H4 (cell line): ENCODE measurements at places on chromosomes 5 and 9.

DNA sequence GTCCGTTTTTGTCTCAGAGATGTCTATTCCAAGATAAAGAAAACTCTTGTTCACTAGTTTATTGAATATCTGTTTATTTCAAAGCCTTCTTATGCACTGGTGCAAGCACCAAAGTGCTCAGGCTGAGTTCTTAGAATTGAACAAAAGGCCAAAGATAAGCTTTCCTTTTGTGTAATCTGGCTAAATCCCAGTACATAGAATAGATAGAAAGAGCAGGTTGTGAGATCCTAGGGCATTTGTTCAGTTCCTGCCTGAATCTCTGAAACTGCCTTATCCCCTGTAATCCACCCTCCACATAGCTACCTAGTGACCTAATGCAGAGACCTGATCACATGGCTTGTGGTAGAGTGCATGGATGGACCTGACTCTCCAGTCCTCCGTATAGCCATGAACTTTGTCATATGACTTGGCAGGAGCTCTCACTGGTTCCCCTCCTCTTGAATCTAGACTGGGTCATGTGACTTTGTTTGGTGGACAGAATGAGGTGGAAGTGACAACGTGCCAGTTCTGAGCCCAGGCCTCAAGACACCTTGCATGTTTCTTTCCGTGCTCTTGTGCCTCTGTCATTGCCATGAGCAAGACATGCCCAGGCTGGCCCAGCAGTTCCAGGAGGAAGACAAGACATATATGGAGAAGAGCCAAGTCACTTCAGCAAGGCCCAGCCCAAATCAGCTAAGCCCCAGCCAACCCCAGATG lies 139.3 kb upstream of the SHB start:
- peak; percentile 28 for DNase-seq

GRCh38 chr9:34502891-34503290 lies 19.9 kb downstream of the ENHO start:
- DNase-seq, result no peak

GRCh38 chr9:132946631-132947295 lies 2.3 kb upstream of the TSC1 start:
- DNase-seq, result peak; percentile 29

DNA sequence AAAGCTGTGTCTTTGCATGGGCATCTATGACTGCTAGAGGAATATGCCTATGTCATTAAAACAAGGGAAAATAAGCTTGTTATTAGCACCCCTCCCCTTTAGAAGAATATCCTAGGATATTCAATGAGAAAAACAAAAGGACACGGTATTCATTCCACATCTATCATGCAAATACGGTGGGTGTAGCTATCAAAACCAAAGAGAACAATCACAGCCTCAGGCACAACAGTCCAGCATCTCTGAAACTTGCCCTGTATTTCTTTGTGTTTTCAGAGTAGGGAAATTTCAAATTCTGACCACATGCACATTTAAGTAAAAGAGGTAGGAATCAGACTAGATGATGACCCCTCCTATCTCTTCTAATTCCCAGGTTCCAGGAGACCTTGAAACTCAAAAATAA lies 209.9 kb downstream of the EFNA5 start:
- DNase-seq, result no peak

DNA sequence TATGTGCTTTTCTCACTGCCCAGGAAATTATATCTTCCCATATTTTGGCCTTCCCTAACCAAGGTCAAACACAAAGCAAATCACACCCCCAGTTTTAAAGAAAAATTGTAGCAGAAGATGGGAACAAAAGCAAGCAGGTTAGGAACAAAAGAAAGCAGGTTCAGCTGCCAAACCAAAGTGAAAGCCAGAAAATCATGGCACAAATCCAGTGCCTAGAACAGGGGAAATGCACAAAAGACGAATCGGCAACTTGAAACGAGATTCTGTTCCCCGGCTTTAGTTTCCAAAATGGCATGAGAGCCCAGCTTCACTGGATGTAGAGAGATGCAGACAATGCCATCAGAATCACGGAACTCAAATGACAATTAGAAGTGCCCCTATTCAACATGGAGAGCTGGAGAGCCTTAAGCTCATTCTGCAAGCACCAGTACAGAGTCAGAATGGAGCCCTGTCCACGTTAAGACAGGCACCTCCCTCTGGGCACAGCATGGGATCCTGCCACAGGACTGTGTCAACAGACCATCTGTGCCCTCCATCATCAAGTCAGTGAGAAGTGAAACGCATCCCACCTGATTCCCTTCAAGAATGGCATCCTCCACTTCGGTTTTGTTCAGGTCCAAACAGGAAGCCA lies 13.8 kb downstream of the DNAH5 start:
- no peak for DNase-seq

DNA sequence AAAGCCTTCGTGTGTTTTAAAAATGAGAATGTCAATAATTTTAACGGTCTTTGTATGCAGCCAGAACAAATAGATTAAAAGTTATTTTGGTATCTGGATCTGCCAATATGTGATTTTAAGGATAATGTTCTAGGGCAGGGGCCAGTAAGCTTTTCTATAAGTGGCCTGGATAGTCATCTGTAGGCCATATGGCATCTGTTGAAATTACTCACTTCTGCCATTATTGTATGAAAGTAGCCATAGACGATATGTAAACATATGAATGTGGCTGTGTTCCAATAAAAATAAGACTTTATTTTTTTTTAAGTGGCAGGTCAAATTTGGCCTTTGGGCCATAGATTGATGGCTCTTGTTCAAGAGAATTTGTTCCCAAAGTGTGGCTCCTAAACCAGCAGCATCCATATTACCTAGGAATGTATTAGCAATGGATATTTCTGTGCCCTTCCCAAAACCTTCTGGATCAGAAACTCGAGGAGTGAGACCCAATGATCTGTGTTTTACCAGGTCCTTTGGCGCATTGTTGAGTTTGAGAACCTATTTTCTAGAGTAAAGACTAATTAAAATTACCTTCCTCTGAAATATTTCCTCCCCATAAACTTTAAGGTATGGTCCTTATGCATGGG lies 55.9 kb downstream of the C6 start:
- DNase-seq, result no peak

DNA sequence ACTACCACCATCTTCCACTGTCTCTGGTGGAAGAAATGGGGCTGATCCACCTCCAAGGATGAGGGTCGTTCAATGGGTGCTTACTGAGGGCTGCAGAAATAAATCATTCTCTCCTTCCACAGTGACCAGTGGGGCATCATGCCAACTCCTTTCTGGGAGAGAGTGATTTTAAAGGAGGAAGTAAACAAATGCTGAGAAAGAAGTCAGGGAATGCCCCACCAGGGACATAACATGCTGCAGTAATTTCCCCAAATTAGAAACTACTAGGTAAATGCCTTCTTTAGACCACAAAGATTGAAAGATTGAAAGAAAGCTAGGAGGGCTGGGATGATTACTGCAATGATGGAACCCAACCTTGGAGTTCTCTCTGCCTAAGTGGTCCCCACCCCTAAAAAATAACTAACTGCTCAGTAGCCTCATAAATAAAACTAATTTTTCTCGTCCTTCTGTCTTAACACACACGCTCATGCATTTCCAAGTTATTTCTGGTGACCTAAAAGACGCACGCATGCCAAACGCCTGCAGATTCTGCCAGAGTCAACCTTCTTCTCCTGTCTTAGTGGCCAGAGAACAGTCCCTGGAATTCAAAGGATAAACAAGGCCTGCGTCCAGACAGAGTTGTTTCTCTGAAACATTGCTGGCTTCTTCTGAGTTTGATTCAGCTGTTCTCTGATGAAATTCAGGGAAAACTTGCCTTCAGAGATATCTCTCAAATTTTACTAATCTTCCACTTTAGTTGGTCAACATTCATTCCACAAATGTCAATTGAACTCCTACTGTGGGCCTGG lies 250.0 kb downstream of the NR3C1 start:
- peak; percentile 61 for DNase-seq

DNA sequence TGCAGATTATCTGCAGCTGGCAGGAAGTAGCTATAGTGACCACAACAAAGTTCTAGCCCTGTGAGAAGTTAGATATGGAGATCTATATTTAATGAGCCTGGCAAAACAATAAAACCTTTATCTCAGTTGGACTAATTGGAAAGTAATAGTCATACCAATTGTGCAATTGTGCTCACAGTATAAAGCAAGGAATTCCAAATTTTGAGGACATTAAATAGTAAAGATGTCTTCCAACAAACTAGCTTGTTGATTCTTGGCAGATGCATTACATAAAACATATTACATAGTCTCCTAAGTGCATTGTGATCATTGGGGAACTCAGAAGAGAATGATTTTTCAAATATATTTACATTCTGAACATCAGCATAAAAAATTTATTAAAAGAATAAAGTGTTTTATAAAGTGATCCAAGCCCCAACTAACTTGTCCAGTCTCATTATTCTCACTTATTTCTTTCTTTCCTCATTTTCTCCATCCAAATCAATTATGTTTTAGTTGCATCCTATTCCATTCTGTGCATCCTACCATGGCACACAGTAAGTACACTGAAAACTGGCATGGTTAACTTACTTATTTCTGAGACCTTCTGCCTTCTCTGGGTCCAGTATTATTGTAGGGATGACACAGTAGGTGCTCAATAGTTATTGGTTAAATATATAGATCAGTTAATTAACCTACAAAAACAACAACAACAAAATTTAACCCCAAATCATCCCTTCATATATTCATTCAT lies 977.2 kb upstream of the NUDT12 start:
- no peak for DNase-seq

- no peak for DNase-seq
These were observed 113.3 kb upstream of the SPATA31D4 start for GRCh38 chr9:81814794-81815464.

DNA sequence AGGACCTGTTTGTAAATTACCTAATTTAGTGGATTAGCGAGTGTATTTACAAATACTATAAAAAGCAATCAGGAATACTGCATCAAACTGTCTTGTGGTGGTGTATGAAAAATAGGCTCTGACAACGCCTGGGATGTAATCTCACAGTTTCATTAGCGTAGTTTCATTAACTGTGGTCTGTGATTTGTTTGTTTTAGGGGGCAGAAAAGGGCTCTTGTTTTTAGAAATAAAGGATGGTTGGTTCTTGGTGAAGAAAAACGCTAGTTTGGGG lies 1.4 kb downstream of the SLC44A1 start:
- no peak for DNase-seq

DNA sequence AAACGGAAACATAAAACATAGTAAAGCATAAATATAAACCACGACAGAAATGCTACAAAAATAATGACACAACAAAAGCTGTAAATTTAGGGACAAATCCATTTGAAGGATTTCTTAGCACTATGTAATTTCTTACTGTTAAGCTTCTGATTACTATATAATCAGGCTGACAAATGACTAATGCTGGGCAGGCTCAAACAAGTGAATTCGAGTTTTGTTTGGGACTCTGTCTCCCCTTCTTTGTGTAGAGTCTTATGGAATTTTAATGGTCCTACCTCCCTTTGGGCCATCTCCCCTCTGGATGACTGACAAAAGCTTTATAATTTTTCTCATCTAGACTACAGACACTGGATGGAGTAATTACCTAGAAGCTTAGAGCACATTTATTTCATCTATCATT lies 24.6 kb upstream of the KIF2A start:
- no peak for DNase-seq

DNA sequence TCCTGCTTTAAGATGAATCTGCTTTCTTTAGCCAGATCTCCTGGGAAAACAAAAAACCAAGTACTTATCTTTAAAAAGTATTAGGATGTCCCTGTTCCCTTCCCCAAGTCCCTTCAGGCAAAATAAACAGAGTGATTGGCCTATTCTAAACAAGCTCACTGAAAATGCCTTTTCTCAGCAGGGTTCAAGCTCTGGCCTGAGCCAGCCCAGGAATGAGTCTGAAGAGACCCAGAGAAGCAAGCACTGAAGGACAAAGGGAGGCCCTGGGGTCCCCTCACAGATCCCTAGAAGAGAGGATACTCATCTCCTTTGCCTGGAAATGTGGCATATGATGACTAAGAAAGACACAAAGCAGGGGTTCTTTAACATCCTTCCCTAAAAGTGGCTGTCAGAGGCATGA lies 66.8 kb upstream of the MAP1B start:
- DNase-seq, result no peak

DNA sequence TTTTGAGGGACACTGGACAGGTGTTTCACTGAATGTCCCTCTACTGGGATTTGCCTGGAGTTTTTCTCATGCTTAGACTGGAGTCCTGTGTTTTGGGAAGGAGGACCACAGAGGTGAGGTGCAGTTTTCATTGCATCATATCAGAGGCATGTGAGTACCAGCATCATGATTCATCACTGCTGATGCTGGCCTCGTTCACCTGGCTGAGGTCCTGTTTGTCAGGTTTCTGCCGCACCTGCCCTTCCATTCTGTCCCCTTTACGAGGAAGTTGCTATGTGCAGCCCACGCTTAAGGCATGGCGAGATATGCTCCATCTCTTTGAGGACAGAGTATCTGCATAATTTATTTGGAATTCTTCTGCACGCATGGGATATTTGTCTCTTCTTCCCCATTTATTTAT lies 162.1 kb downstream of the TENT4A start:
- no peak for DNase-seq

- DNase-seq, result no peak
These were observed 1310.8 kb upstream of the WWC1 start for GRCh38 chr5:166980666-166981065.

DNA sequence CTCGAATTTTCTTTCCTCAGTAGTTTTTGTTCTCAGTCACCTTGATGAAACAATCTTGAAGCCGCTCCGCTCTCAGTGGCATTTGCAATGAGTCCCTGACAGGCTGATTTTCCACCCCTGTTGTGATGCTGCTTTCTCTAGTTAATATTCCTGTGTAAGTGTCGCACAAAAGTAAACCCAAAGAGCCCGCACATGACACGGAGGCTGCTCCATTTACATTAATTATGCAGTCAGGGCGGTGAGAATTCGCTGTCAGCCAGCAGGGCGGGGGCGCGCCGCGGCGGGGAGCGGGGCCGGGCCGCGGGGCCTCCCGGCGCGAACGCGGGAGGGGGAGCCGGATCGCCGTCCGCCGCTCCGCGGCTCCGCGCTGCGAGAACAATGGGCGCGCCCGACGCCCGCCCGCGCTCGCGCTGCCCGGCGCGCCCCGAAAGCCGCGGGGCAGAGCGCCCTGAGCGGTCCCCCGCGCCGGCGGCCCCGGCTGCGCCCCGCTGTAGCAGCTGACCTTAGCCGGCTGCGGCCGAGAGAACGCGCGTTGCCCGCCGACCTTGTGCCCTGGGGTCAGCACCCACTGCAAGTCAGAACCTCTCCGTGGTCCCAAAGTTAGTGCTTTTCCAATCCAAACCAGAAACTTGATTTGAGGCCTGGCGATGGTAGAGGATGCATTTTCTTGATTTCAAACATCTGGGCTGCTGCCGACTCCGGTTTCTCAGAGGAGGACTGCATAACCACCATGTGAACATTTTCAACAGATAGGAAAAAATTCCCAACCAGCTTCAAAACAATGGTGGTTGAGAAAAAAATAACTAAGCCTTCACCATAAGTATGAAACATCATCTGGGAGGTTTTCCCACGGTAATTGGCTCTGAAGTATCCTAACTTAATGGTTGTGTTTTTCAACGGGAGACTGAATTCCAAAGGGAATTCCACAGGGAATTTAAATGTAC lies 142.6 kb downstream of the PBX3 start:
- no peak for DNase-seq
